ENCODE measurements at places on chromosomes 11 and 22.

GRCh38 chr22:45475063-45475747 is 27.5 kb upstream of the FBLN1 start:
- no peak for DNase-seq

GRCh38 chr11:94295534-94295933 is 8.8 kb upstream of the IZUMO1R start:
- DNase-seq, result no peak

DNA sequence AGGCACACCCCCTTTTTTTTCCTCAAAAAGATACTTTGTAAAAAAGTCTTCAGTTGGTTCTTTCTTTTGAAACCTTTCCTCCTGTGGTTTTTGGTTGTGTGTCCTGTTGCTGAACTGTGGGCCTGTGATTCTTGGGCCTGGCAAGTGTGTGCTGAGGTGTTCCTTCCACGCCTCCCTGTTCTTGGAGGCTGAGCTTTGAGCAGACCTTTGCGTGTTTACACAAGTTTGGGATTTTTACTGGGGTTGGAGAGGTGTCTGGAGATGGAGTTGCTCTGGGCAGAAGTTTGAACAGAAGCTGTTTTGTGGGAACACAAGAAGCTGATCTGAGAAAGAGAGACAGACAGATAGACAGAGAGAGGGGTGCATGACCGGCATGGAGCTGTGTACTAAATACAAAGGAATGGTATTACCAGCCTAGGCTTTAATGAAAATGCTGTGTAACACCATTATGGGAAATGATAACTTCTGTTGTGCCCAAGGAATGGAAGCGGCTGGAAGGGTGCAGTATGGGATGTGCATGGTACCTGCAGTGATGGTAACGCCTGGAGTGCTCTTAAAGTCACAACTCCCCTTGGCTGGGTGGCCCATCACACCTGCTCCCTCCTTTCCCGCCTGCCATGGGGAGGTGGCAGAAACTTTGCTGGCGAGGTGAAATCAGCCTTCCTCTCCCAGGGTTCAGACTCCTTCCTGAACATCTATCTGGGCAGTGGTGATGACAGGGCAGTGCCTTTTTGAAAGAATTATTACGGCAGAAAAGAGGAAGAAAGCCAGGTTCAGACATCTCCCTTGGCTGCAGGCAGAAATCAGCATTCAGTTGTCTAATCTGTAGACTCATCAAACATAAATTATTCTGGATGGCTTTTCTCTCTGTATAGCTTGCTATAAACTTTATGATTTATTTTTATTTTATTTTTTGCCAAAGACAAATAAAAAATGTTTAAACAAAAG is 70.4 kb downstream of the LDLRAD3 start:
- no peak for DNase-seq

DNA sequence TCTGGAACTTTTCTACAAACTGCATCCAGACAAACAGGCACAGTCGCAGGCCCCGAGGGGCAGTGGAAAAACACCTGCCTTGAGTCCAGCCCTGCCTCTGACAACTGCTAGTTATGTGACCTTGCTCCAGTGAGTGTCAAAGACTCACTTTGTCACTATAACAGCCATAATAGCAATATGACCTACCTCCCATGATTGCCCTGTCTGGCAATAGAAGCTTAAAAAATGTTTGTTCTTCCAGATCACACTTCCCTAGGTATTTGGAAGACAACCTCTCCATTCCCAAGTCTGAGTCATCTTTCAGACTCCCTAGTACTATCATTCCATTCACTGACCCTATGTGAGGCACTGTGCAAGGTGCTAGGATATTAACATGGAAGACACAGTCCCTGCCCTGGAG is 74.5 kb downstream of the RPL27A start:
- DNase-seq, result no peak

GRCh38 chr22:30968015-30968923 is at the start of gene MORC2:
MORC2 (minus strand) TSS chr22:30968774; CDS start chr22:30967889, 885 bp downstream.
- DNase-seq, result no peak

GRCh38 chr22:43689356-43689755 is 122.7 kb downstream of the EFCAB6 start:
- DNase-seq, result no peak

- DNase-seq, result no peak
These were observed 72.8 kb upstream of the KCNQ1OT1 start for GRCh38 chr11:2772544-2773031.
